Sigmoid colon (tissue), 7 donors: ENCODE measurements at places on chromosomes 2 and 18. TPM values are rescaled to one million over a fixed set of nuclear protein-coding genes. Genes with fewer than 3 reads are reported as not detected.

- DNase-seq, result no peak
Observed at GRCh38 chr2:84940088-84940470, 30.9 kb upstream of the KCMF1 start.

DNA sequence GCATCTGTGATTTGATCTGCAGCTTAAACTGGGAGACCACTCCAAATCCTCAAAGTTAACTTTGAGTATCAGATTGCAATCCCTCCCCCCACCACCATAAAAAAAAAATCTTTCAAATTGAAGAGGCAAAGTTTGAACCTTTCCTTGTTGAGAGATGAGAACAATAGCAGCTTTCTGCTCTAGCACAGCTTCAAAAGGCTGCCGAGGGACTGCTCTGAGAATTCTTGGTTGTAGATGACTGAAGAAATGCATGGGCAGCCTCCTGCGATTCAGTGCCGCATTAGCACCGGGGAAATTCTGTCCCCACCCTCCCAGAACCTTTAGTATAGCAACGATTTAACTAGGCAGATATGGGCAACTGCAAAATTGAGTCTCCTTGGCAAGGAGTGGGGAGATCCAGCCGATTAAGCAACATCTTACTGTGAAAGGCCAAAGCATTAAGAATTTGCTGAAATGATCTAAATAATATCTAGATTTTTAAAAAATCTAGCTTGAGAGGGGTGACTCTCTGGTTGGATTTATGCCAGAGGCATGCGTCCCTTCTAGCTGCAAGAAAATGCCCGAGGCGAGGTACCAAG, 3.9 kb upstream of the SP5 start:
- no peak for DNase-seq

- no peak for DNase-seq
Observed at GRCh38 chr2:107132070-107132469, 246.1 kb upstream of the ST6GAL2 start.

GRCh38 chr2:102385522-102385921, 29.9 kb downstream of the IL18R1 start:
- DNase-seq, result no peak

DNA sequence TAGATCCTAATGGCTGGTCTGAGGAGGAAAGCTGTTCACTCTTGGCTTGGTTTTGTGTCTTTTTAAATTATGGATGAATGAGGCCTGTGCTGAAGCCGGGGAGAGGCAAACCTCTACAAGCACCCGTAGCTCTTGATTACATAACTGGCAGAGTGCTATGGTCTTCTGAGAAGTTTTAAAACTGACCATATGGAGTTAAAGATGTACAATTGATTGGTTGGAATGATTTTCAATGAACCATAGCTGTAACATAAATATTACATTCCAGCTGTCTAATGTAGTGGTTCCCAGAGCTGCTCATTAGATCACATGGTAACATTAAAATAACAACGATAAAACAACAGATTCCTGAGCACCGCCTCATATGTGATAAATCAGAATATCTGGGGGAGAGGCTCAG, 71.1 kb upstream of the MAP4K3 start:
- DNase-seq, result no peak

- DNase-seq, result no peak
Observed at GRCh38 chr2:82796132-82796531, 1662.9 kb downstream of the SUCLG1 start.

- no peak for DNase-seq
Observed at GRCh38 chr2:20208476-20208859, 16.5 kb downstream of the SDC1 start.

- no peak for DNase-seq
Observed at GRCh38 chr18:56036741-56037140, 448.7 kb upstream of the TCF4 start.

DNA sequence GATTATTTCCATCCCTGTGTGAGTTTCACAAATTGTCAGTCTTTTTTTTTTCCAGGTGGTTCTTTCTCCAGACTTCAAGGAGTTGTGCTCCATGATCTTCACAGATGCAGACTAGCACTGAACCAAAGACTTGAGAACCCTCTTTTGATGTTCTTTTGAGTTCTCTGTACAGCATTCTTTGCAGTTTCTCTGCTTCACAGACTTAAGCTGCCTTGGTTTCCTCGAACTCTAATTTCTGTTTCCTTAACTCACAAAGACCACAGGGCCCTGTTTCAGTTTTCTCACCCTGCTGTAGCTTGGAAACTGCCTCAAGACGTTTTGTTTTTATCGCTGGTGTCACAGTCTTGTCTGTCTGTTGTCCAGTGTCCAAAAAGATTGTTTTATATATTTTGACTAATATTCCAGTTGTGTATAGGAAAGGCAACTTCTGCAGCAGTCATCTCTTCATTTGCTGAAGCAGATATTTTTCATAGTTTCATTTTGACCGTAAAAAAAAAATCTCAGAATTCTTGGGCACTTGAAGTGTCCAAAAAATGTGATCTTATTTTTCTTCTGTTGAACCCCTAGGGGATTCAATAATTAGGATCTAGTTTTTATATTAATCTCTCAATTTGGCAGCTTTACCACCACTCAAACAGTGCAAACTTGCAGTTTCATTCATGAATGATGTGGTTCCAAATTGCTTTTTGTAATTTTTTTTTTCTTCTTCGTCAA, 97.0 kb upstream of the MC4R start:
- no peak for DNase-seq

GRCh38 chr2:96243843-96244242, 22.0 kb downstream of the TMEM127 start:
- no peak for DNase-seq

DNA sequence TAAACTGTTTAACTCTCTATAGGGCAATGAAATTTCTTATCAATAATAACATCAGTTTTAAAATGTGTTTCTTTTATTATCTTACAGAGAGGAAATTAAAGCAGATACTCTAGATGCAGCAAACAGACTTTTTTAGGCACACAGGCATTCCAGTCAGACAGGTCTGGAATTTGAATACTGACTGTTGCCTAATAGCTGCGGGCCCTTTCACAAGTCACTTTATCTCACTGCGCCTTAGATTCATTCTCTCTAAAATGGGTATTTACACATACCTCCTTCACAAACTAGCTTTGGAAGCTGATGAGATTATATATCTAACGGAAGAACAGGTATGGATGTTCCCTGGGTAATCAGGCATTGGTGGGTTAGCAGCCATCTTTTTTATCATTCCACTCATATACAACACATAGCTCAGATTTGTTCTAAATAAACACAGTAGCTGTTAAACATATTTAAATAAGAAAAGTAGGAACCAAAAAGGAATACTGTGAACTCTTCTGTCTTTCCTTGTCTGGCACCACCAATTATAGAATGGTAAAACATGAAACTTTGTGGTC, 104.2 kb downstream of the LRP2 start:
- DNase-seq, result no peak

Gene ASXL3
- 0.16 TPM for polyA plus RNA-seq

DNA sequence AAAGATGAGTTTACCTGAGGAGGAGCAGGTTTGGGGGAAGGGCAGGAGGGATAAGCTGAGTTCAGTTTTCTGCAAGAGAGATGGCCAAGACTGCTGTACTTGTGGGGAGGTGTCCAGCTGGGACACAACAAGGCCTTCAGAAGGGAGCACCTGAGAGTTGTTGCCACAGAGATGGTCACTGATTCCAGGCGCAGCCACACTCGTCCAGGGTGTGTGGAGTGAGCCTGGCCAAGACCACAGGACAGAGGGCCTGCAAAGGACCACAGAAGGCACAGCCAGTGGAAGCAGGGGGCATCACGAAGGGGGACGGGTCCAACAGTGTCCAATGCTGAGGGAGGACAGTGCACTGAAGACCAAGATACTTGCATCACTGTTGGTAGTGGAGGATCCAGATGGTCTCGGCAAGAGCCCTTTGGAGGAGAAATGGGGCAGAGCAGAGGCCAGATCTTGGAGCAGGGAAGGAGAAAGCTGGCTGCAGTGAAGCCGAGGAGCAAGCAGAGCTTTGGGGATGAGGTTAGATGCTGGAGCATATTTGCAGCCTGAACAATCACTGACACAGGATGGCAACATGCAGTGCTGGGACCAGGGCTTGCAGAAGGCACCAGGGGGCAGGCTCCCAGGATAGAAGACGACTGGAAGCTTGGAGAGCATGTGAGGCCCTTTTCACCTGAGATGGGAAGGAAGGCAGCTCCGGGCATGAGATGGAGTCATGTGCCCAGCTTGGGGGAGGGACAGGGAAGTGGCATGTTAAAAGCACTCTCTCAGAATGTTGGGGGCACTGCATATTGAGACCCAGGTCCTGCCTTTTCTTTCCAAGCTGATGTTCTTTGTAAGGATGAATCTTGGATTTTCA, 214.0 kb downstream of the CYP26B1 start:
- no peak for DNase-seq

Gene HAAO
- polyA plus RNA-seq, result 12.6 TPM

- DNase-seq, result no peak
Observed at GRCh38 chr2:237472187-237472712, 14.8 kb upstream of the MLPH start.

DNA sequence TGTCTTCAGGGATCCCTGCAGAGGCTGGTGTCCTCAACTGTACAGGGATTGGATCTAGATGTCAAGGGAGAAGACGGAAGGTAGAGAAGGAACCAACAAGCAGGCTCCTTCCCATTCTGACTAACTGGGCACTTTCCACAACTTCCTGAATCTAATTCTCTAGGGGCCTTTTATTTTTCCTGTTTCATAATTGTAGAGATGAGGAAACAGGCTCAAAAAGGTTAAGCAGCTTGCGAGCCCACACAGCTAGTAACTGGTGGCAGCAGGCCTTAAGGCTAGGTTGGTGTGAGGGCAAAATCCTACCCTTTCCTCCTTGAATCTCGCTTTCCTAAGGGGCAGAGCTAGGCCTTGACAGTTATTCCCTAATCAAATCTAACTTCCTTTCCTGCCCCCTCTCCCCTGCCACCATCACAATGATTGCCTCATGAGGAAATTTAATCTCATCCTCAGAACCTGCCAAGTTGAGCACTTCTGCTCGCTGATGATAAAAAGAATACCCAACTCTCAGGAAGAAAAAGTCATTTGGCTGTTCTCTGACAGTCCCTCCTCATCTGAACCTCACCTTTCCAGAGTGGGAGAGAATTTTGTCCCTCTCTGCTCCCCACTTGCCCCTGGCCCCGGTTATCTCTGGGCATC, 35.7 kb upstream of the POLE4 start:
- no peak for DNase-seq

GRCh38 chr2:238163481-238164198, 4.9 kb downstream of the ERFE start:
- DNase-seq, result no peak

DNA sequence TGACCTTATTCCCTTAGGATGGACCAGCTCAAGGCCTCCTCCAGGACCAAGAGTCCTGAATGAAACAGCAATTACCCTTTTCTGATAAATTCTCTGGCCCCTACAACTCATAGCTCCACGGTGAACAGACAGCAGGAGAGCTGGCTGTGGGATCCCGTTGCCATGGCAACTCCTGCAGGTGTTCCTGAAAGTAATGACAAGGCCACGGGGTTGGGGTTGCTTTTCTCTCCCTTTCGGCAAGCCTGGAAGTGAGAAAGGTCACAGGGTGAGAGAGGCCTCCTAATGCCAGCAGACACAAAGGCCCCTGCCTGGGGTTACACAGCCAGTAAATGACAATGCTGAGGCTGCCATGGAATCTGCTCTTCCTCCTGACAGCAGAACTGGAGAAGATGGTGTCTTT, 403.0 kb downstream of the NBAS start:
- DNase-seq, result no peak

Gene KCNG2
- polyA plus RNA-seq, result not detected

GRCh38 chr18:11676867-11677266, 12.2 kb upstream of the GNAL start:
- no peak for DNase-seq

GRCh38 chr18:54210463-54210862, 14.0 kb downstream of the MBD2 start:
- DNase-seq, result no peak

Gene INO80C
- polyA plus RNA-seq, result 36.3 TPM

- DNase-seq, result peak; percentile 48
Observed at GRCh38 chr2:10814142-10814541, 1.6 kb upstream of the PDIA6 start.

- DNase-seq, result no peak
Observed at GRCh38 chr18:4549164-4549872, 94.2 kb upstream of the DLGAP1 start.

DNA sequence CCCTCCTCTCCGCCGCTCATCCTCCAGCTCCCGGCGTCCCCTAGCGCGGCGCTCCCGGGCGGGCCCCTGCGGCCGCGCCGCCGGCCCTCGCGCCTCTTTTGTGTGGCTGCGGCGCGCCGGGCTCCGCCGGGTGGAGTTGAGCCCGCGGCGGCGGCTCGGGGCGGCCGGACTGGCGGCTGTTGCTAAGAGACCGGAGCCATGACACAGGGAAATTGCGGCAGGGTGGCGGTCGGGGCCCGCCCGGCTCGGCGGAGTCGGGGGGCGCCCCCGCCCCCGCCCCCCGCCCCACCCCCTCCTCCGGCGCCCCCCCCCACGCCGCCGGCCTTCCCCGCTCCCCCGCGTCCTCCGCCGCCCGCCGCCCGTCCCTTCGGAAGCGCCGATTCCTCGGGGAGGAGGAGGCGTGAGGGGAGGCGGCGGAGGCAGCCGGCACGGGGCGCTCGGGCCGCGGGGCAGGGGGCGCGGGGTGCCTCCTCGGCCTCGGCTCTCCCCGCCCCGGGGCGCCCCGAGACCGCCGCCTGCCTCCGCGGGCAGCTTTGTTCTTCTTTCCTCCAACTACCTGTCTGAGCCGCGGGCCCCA, at the start of gene TMEM200C:
TMEM200C (minus strand) TSS at position 224 of the 577 bp plus-strand sequence. CDS start 3,459 bp downstream, outside the sequence.
- peak; percentile 66 for DNase-seq

Gene KCNK3
- 0.23 TPM for polyA plus RNA-seq

DNA sequence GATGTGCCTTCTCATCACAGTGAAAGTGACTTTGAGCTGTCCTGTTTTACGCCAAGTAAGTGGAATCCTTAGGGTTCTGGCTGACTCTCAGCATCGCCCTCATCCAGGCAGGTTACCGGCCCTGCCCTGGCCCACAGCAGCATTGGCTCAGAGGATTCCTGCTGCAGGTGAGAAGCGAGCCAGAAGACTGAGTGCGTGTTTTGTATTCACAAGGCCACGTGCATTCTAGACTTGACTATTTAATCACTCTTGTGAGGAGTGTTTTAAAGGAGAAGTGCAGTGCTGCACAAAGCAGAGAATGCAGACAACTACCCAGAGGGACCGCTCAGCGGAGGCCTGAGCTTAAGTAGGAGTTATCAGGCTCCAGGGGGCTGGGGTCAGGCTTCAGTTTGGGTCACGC, 48.3 kb downstream of the LAMA3 start:
- DNase-seq, result no peak

GRCh38 chr2:208224802-208225201, 30.1 kb downstream of the IDH1 start:
- DNase-seq, result no peak

Gene SLC5A7
- polyA plus RNA-seq, result 0.79 TPM

- DNase-seq, result no peak
Observed at GRCh38 chr2:25358249-25358815, 16.6 kb upstream of the DNMT3A start.

Gene B4GALT6
- polyA plus RNA-seq, result 1.2 TPM

- no peak for DNase-seq
Observed at GRCh38 chr2:238580486-238580885, 153.8 kb downstream of the ASB1 start.

- DNase-seq, result no peak
Observed at GRCh38 chr2:2941205-2941604, 436.4 kb downstream of the EIPR1 start.
